ENCODE measurements at places on chromosomes 4 and X. TPM values are rescaled to one million over a fixed set of nuclear protein-coding genes. Genes with fewer than 3 reads are reported as not detected.

DNA sequence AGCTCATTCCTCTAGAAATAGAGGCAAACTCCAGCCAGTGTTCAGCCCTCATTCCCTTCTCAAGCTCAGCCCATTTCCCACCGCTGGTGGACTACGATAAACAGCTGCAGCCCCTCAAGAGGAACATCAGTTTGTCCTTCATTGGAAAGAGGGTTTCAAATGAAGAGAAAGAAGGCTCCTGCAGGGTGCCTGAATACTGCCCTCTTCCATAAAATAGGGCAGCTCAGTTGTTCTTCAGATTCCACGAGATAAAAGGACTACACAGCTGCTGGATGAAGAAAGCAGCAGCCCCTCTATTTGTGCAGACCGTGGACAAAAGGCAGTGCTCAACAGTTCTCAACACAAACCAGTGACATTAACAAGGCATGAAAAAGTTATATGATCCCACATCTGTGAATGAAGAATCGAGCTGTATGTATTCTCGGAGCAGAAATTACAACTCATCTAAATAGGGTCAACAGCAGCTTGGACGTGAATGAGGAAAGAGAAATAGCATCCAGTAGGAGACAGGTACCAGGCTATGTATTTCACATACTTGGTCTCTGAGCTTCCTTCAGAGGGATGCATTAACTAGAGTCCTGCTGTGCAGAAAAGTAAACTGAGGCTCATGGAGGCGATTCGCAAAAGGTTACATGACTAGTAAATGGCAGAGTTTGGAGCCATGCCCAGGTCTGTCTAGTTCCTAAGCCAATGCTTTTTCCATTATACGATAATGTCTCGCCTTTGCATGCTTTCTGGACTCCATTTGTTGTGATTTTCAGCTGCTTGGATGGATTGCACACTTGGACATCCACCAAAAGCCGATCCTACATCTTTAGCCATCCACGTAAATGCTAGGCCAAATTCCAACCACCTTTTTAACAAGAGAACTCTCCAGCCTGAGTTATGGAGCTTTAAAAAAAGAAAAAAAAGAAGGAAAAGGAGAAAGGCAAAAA lies 301.2 kb upstream of the PPARGC1A start:
- DNase-seq: no peak

DNA sequence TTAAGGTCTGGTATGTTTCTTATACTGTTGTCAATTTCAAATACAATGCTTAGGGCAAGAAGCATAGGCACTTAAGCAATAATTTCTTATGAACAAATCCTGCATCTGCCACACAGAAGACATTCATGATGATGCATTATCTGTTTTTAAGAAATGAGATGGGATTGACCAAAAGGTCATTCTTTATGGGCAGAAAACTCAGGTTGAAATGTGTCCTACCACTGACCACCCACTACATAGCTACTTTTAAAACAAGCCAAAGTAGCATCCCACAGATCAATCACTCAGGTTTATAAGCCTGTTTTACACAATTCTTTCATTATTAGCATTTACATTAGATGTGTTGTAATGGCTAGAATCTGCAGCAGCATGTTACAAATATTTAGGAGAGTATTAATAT lies 617.8 kb downstream of the PCDH7 start:
- DNase-seq: no peak

- DNase-seq: no peak
Observed at GRCh38 chrX:23381099-23382087, 46.7 kb downstream of the PTCHD1 start.

PITX2 gene
- total RNA-seq: 1.3 TPM

GRCh38 chrX:45771560-45772340 lies 571.1 kb upstream of the DIPK2B start:
- peak; percentile 64 for DNase-seq

DNA sequence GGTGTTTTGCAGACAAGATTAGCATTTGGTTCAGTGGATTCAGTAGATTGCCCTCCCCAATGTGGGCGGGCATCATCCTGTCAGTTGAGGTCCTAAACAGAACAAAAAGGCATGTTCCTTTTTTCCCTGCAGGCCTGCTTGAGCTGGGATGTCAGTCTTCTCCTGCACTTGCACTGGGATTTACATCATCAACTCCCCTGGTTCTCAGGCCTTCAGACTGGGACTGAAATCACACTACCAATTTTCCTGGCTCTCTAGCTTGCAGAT lies 278.9 kb upstream of the FTHL17 start:
- no peak for DNase-seq

- no peak for DNase-seq
Observed at GRCh38 chr4:28686618-28687017, 1826.0 kb downstream of the STIM2 start.

DNA sequence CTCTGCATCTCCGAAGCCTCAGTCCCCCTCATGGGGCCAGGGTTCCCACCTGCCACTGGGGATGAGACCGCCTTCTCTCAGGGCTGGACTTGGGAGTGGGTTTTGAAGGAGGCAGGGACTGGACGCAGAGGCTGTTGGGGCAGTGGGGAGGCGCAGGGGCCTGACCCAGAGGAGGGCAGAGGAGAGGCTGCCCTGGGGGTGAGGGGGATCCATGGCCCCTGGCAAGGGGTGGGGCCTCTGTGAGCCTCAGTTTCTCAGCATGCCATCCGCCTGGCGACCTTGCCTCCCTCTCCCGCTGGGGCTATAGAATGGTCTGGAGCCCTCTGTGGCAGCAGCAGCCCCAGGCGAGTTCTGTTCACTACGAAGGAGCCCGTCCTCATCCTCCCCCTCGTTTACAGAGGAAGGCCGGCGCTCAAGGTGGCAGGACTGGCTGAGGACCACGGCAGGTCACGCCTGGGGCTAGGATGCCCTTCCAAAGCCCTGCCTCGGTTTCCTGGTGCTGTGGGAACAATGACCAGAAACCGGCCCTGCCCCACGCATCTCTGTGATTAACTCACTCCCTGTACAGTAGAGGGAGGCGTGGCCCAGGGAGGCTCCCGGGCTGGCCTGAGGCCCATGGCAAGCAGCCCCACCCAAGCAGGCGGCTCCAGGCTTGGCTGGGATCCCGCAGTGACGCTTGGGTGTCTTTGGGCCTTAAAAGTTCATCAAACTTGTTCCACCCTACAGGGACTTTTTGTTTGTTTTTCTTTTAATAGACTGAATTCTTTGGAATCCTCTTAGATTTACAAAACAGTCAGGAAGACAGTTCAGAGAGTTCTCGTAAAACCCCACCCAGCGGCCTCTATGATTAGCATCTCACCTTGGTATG lies 16.0 kb upstream of the SH3TC1 start:
- peak; percentile 87 for DNase-seq
